Right hindlimb (tissue), 1 donor: ENCODE measurements at places on chromosomes 2 and 18.

DNA sequence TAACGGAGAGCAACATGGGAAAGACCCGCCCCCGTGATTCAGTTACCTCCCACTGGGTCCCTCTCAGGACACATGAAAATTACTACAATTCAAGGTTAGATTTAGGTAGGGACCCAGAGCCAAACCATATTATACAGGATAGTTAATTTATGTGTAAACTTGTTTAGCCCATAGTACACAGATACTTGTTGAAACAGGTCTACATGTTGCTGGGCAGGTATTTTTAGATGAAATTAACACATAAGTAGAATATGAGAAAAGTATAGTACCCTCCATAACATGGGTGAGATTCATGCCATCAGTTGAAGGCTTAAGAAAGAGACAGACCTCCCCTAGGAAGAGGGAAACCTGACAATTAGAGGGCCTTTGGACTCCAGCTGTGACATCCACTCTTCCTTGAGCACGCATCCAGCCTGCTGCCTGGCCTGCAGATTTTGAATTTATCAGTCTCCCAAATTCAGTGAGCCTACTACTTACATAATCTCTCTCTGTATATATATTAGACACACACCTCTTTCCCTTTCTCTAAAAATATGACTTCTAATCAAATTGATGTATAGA is 463.5 kb upstream of the NETO1 start:
- no peak for DNase-seq

DNA sequence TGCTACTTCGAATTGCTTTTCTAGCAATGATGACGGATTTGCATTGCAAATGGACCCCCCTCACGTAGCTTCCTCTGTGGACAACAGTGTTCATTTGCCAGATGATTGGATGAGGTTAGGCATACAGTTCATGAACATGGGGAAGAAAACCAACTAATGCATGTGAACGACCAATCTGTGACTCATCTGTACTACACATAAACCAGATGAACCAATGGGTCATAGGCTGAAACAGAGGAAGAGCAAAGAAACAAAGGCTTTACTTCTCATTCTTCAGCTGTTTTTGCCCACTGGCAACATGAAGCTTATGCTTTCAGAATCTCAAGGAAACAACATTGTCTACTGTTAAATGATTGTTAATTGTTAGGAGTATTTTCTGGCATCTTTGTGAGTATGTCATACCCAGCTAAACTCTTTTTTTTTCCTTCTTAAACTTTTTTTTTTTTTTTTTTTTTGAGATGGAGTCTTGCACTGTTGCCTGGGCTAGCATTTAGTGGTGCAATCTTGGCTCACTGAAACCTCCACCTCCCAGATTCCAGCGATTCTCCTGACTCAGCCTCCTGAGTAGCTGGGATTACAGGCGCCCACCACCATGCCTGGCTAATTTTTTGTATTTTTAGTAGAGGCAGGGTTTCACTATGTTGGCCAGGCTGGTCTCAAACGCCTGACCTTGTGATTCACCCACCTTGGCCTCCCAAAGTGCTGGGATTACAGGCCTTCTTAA is 35.5 kb downstream of the EFEMP1 start:
- DNase-seq = no peak

DNA sequence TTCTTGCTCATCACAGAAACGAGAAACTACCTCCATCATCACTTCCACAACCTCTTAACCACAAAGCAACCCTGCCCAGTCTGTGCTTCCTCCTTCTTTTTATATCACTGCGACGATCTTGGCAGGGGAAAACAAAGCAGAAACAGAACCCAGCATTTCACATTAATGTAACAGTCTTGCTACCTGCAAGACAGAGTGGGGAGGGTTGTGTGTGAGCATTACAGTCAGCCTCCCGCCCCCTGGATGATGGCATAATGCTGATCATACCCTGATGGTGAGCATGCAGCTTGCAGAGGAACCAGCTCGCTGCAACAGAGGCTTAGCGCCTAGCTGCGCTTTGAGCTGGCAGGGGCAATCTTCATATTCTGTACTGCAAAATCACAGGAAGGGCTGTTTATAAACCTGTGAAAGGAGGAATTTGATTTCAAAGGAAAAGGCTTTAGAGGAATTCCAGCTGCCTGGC is 376.1 kb downstream of the IRS1 start:
- DNase-seq = peak; percentile 34

DNA sequence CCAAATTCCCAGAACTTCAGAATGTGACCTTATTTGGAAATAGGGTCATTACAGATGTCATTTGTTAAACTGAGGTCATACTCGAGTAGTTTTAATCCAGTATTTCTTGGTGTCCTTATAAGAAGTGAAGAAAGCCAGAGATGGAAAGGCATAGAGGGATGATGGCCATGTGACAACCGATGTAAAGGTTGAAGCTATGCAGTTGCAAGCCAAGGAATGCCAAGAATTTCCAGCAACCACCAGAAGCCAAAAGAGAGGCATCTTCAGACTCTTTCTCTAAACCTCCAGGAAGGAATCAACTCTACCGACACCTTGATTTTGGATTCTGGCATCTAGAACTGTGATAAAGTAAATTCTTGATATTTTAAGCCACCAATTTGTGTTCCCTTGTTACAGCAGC is 242.2 kb downstream of the CDH20 start:
- DNase-seq = no peak

DNA sequence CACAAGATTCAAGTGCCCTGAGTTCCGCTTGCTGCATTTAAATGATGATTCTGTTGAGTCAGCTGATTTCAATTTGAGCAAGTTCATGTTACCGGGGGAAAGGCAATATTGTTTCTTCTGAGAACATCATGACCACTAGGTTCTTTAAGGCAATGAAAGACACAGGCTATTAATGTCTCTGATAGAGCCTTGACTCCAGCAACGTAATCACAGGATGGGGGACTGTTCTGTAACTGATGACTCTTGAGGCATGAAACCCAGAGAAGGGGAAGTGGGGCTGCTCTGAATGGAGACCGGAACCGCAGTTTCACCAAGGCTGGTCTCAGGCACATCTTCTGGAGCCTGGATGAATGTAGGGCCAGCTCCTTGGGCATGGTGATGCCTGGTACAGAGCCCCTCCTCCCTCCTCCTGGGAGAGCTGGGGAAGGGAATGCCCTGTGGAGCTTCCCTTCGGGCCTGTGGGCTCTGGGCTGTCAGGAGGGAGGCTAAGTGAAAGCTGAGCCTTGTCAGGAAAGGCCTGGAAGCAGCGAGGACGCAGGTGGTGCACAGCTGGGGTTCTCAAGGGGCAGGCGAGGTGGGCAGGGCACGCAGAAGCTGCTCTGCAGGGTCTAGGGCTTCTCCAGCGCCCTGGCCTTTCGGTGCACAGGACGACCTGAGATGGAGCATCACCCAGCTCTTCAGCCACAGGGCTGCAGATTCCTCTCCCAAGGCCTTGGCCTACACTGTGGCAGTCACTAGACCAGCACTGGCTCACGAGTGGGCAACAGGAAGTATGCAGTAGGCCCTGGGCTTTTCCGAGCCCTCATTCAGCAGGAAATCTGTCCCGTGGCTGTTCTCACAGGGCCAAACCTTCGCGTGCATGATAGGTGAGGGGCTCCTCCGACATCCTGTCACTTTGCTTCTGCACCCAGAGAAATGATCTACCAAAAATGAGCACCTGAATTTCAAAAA is 36.6 kb upstream of the PRLH start:
- DNase-seq = no peak

DNA sequence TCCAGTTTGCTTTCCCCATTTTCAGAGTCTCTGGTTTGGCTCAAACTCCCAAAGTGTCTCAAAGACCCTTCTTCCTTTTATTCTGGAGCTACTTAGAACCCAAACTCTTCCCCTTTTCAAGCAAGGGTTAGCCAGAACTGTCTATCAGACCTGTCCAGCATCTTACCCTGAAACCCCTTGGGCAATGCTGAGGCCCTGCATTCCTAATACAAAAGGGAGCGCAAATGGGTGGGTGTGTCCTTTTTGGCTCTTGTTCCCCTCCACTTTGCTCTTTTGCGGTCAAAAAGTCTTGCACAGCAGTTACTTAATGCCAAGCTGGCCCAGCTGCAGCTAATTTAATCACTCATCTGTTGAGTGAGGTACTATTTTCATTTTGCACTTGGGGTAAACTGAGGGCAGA is 231.2 kb upstream of the FOSL2 start:
- no peak for DNase-seq

DNA sequence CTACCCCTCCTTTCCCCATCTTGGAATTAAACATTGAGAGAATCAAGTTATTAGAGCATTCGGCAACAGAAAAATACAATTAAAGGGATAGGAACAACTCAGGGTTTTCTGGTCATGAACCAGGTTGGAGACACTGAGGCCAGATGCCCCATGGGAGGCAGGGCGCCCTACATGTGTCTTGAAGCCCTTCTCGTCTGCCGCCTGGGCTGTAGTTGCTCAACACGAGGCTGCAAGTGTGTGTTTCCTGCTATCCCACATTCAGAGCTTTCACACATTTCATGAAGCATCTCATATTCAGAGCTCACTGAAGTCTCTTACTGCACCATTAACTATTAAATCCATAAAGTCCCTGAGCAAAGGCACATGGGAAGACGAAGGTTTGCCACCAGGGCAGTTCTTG is 28.8 kb downstream of the TTC39C start:
- no peak for DNase-seq

DNA sequence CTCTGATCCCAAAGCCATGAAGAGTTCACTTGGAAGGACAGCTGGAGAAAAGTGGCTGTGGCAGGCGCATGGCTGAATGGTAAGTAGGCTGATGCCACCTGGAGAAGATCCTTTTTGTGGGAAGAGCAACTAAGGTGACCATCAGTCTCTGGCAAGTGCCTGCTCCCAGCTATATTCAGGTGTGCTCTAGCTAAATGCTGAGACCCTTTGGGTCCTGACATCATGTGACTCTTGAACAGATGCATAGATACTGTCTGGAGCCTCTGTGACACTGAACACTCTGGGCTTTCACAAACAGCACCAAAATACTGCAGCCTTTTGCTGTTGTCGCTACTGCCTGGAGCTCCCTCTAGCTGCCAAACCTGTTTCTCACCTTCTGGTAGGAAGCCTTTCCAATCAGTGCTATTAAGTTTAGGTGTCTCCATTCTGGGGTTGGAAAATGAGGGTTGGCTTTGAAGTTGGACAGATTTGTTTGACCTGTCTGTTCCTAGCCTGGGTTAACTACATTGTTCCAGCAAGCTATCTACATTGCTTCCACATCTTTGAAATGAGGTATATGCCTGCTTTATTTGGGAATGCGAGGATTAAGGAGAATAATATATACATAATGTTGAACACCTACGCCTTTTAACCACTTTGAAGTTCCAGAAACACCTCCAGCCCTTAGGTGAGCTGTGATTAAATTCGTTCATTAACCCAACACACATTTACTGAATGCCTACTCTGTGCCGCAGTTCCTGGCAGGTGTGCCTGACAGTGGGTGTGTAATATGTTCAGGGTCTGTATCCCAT is 3.1 kb downstream of the EGR4 start:
- DNase-seq = no peak

- no peak for DNase-seq
Observed at GRCh38 chr2:12436483-12436882, 280.3 kb upstream of the TRIB2 start.

- peak; percentile 34 for DNase-seq
Observed at GRCh38 chr18:64966667-64967066, 784.1 kb upstream of the CDH7 start.

- DNase-seq = no peak
Observed at GRCh38 chr2:240595381-240596079, 9.0 kb downstream of the CAPN10 start.

- no peak for DNase-seq
Observed at GRCh38 chr2:126874961-126875360, 23.7 kb upstream of the TEX51 start.

DNA sequence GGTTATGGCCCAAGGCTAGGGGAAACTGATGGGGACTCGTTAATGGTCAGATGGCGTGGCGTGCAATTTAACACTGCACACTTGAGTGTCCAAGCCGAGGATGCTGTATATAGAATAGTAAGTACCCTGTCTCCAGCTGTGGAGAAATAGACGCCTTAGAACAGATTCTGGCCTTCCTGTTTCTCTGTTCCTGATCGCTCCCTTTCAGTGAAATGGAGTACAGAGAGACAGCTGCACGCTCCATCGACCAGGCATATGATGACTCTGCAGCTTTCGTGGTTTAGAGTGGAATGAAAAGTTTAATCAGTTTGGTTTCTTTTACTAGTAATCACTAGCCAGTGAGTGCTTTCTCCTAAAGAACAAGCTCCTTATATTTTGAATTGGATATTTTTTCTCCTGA is 213.4 kb downstream of the NEDD4L start:
- no peak for DNase-seq

DNA sequence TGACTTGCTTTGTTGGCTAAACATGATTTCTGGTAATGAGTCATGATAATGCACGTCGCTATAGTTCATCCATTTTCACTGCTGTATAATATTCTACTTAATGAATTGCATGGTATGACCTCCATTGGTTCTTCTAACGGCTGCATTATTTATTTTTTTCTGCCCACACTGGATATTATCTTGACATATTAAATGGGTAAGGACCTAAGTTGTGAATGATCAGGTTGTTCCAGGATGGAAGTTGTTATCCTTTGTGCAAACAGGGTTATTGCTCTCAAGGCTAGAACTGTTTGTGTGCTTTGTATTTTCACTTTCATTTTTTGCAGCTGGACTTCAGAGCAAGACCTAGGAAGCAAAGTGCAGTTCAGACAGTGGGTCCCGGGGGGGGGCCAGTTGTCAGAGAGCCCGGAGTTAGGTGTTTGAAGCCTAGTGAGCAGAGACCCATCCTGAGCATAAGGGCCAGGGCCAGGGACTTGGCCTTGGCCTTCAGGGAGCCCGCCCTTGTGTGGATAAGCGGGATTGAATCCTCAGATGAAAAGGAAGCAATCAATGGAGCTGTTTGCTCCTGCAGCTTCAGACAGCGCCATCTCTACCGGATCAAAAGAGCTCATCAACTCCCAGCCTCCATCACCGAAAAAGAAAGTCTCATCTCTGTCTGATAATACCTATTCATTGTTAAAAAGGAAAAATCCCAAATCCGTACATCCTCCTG is 48.2 kb downstream of the AGAP1 start:
- DNase-seq = no peak

- no peak for DNase-seq
Observed at GRCh38 chr2:233271693-233272092, 20.2 kb downstream of the ATG16L1 start.

GRCh38 chr2:151098841-151099240 is 162.8 kb downstream of the RBM43 start:
- no peak for DNase-seq

DNA sequence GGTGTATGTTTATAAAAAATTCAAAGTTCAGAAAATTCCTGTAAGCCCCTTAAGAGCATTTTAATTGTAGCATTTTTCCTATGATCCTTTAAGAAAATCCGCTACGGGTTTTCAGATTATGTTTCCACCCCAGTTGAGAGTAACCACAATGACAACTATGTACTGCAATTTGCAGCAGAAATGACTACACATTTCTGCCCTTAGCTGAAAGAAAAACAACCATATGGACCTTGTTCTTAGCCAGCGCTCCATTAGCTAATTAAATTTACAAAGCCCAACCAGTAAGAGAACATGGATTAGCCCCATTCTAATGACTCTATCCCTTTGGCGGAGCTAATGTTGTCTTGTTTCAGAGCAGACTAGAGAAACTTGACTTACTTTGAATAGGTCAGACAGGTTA is 247.6 kb downstream of the SLC8A1 start:
- DNase-seq = no peak

- no peak for DNase-seq
Observed at GRCh38 chr2:79981316-79981715, 323.2 kb downstream of the LRRTM1 start.

GRCh38 chr18:75635096-75635495 is 207.6 kb upstream of the SMIM21 start:
- no peak for DNase-seq
